ENCODE measurements at places on chromosomes 5 and 9. TPM values are rescaled to one million over a fixed set of nuclear protein-coding genes. Genes with fewer than 3 reads are reported as not detected.

GKAP1 gene
- total RNA-seq: 1.9 TPM

LMBRD2 gene
- total RNA-seq: 8.0 TPM

GRCh38 chr5:161846746-161847145 is 1.2 kb upstream of the GABRA1 start:
- peak; percentile 13 for DNase-seq

DNA sequence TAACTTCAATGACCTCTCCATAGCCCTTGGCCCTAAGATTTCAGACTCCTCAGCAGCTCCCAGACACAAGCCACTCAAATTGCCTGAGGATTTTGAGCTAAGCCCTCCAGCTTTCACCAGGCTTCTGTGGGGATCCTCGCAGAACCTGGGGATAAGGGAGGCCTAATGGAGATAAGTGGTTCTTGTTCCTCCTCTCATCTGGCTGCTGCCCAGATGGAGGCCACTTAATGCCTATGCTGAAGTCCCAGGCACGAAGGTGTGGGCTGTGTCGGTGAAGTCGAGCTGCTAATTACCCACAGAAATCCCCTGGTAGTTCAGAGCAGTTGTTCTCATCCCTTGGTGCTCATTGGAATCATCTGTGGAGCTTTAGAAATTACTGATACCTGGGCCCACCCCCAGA is 10.3 kb upstream of the FAT2 start:
- no peak for DNase-seq

- peak; percentile 86 for DNase-seq
Measured at GRCh38 chr5:23314827-23315226, 192.6 kb upstream of the PRDM9 start.

Measured in HT1080 (cell line).